ENCODE measurements at places on chromosomes 5 and 9.
A peak's percentile ranks its signal among the peaks of the same experiment; 100 is the strongest.

DNA sequence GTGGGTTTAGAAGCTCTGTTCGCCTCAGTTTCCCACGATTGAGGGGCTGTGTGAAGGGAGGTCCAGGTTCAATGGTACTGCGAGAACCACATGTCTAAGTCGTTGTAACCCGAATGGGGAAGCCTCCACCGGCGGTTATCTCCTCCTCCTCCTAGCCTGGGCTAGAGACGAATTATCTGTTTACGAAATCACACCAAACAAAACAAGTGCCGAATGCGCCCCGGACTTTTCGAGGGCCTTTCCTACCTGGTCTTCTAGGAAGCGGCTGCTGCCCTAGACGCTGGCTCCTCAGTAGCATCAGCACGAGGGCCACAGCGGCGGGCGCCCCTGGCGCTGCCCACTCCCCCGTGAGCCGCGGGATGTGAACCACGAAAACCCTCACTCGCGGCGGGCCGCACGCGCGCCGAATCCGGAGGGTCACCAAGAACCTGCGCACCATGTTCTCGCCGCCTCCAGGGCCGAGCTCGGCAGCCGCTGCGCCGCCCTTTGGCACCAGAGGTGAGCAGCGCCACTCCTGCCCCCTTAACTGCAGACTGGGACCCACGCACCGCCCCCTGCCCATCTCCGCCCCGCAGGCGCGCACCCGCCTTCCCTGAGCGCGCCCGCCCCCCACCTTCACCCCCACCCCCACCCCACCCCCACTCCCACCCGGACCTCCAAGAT lies at the start of gene CDKN2A:
CDKN2A (minus strand) TSS at position 500 of the 663 bp plus-strand sequence.
- DNase-seq: no peak

DNA sequence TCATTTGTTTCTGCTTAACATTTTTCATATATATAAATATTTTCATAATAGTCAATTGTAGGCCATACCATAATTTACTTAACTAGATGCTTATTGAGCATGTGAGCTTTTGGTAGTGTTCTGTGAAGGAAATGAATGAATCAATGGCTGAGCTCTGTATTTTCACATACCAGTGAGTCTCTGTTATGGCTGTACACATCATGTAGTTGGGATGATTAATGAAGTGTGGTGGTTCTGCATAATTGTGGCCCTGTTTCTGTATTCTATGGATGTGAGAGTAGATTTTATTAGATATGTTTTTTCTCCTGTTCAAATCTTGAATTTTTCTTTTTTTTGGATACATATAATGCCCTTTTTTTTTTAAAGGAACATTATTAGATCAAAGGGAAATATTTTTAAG lies 56.2 kb downstream of the CTNNA1 start:
- no peak for DNase-seq

GRCh38 chr9:122060481-122060880 lies 32.6 kb downstream of the TTLL11 start:
- no peak for DNase-seq

GRCh38 chr9:89790542-89791109 lies 185.8 kb downstream of the GADD45G start:
- peak; percentile 31 for DNase-seq

DNA sequence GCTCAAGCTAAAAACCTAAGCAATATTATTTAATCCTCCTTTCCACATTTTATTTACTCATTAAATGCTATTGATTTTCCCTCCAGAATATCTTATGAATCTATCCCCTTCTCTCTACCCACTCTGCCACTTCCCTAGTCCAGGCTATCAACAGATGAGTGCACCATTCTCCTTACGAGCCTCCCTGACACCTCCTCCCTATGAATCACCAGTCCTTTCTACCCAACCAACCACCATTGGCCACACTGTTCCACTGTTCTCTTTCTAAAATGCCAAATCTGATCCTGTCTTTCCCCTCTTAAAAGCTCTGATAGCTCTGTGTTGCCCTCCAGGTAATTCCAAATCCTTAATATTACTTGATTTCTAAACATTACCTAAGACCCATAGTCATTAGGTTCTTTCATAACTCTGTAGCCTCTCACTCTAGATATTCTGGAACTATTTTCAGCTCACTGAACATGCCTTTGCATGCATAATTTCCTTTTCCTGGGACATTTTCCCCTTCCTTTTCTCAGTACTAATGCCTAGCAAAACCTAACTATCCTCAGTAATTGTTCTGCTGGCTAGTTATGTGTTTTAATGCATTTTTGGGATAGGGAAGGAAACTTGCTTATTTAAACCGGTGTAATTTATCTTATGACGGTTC lies 126.3 kb downstream of the UNC13B start:
- no peak for DNase-seq

DNA sequence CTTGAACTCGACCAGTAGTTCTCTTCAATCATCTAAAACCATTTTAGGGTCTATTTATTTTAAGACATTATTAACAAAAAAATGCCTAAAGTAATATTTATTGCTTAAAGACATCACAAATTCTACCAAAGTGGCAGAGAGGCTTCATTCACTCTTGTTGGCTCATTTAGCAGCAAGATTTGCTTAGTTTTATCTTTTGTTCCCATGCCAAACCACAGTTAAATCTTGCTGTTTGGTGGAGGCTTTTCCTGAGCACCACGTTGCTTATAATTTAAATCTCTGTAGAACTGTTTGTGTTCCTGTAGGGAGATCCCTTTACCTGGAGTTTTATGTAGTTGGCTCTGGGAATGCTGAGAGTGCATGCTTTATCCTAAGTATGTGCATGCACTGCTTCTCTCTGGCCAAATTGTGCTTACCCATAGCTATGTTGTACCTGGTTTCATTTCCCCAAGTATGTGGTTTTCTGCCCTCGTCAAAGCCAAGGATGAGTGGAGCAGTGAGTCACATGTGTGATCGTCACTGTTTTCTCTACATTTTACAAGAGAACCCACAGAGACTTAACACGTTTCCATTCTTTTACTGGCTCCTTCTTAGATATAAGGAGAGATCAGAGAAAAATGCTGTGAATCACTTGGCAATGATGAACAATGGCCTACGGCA lies 42.1 kb upstream of the MAST4 start:
- DNase-seq: no peak
